Fibroblast of skin of scalp (primary cell): ENCODE measurements at places on chromosomes 2 and 18.

GRCh38 chr18:21747764-21748693 is 7.4 kb downstream of the MIB1 start:
- DNase-seq, result no peak

DNA sequence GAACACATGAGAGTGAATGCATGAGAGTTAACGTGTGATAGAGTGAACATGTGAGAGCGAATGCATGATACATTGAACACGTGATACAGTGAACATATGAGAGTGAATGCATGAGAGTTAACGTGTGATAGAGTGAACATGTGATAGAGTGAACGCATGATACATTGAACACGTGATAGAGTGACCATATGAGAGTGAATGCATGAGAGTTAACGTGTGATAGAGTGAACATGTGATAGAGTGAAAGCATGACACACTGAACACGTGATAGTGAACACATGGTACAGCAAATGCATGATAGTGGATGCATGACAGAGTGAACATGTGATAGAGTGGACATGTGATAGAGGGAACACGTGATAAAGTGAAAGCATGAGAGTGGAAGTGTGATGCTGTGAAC is 517.9 kb downstream of the EIPR1 start:
- DNase-seq, result no peak

DNA sequence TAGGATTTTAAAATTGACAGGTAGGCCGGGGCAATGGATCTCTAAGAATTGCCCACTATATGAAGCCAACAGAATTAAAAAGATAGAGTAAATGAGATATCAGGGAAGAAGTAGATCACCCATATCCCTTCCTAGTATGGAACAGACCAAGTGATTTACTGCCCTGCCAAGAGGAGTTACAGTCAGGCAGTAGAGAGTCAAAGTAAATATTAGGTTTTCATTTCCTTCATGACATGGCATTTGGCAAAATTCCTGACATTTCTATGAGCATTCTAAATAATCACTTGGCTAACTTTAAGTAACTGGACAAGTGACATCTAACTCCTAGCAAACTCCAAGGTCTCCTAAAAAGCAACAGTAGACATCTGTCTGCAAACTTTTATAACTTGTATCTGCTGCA is 33.5 kb downstream of the GALNT5 start:
- peak; percentile 9 for DNase-seq

DNA sequence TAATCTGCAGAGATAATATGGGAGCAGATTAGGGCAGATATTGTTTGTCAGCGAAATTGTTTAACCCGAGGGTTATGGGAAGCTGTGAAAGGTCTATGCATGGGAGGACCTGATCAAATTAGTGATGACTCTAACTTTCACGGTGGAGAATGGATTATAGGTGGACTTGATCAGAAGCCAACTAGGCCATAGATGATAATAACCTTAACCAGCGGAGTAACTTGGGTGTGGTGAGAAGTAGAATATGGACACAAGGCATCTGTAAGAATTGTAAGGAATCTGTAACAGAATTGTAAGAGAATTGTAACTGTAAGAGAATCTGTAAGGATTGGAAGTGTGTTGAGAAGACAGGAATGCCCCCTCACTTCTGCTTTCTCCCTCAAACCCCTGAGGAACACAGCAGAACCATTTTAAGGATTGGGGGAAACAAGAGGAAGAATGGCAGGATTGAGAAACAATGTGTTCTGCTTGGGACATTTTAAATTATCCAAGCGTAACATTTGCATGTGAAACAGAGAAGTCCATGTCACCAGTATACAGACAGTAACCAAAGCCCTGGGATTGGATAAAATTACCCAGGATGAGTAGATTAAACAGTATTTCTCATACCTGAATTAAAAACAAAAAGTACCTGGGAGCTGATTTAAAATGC is 14.9 kb upstream of the SLC39A10 start:
- no peak for DNase-seq

- no peak for DNase-seq
Observed at GRCh38 chr2:11493282-11493681, 27.3 kb upstream of the E2F6 start.
